ENCODE measurements at places on chromosomes 1 and 21. TPM values are rescaled to one million over a fixed set of nuclear protein-coding genes. Genes with fewer than 3 reads are reported as not detected.

DNA sequence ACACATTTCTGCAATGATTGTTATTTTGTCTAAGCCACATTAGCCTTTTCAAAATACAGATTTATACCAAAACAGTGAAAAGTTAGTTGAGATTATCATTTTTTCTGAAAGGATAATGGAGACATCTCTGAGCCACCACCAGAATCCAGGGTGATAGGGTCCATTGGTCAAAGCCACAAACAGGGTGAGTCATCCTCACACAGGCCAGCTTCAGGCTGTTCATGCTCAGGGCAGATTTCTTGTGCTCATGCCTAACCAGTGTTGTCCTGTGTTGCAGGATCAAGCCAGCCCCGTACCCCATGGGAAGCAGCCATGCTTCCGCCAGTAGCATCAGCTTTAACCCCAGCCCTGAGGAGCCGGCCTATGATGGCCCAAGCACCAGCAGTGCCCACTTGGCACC lies 13.4 kb downstream of the ELOA start:
- no peaks in the 10 kb centered on the region for H3K27me3 ChIP-seq
- DNase-seq = no peak
- H3K27ac ChIP-seq = no peak overlapping the region
- H3K4me3 ChIP-seq = no peak overlapping the region

GRCh38 chr1:220950576-220950975 lies 71.3 kb downstream of the HLX start:
- no peak for DNase-seq
- no peaks in the 10 kb centered on the region for H3K36me3 ChIP-seq
- no peaks in the 10 kb centered on the region for H3K4me1 ChIP-seq
- no peak overlapping the region for H3K27ac ChIP-seq
- no peaks in the 10 kb centered on the region for H3K27me3 ChIP-seq

GRCh38 chr1:86380257-86380861 lies 15.8 kb downstream of the ODF2L start:
- H3K27ac ChIP-seq = no peak overlapping the region
- H3K4me3 ChIP-seq = no peak overlapping the region
- H3K4me1 ChIP-seq = no peaks in the 10 kb centered on the region
- no peaks in the 10 kb centered on the region for H3K27me3 ChIP-seq
- DNase-seq = peak; percentile 48

DNA sequence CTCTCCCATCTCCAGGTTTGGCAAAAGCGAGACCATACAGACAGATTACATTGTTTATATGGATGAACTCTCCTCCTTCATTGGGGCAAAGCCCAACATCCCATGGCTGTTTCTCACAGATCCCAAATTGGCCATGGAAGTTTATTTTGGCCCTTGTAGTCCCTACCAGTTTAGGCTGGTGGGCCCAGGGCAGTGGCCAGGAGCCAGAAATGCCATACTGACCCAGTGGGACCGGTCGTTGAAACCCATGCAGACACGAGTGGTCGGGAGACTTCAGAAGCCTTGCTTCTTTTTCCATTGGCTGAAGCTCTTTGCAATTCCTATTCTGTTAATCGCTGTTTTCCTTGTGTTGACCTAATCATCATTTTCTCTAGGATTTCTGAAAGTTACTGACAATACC lies 26.4 kb downstream of the FMO3 start:
- no peak for DNase-seq
- H3K4me1 ChIP-seq = no peaks in the 10 kb centered on the region
- no peak overlapping the region for H3K4me3 ChIP-seq
- H3K36me3 ChIP-seq = no peaks in the 10 kb centered on the region

DNA sequence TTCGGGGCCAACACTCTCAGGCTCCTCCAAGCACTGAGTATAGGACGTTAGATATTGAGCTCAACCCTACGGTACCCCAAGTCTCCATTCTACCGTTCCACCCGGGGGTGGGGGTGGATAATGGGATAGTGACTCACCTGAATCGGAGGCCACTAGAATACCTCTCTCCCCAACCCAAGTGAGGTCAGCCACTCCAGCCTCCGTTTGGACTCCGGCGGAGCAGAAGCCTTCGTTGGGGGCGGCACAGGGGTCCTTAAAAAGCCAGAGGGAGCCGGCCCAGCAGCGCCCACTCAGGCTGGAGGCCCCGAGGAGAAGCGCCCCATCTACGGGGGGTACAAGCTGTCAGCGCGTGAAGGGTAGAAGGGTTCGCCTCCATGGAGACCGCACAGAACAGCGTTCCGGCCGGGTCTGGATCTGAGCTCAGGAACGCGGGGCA lies 556 bp downstream of the WDR77 start:
- no peaks in the 10 kb centered on the region for H3K27me3 ChIP-seq
- H3K4me1 ChIP-seq = peaks cover 52% of the 10 kb centered on the region
- peak overlapping the region; percentile 89 for H3K4me3 ChIP-seq
- no peak for DNase-seq

GRCh38 chr1:96025062-96025461 lies 696.5 kb upstream of the PTBP2 start:
- no peak for DNase-seq
- H3K4me1 ChIP-seq = no peaks in the 10 kb centered on the region
- no peak overlapping the region for H3K27ac ChIP-seq
- no peaks in the 10 kb centered on the region for H3K27me3 ChIP-seq

DNA sequence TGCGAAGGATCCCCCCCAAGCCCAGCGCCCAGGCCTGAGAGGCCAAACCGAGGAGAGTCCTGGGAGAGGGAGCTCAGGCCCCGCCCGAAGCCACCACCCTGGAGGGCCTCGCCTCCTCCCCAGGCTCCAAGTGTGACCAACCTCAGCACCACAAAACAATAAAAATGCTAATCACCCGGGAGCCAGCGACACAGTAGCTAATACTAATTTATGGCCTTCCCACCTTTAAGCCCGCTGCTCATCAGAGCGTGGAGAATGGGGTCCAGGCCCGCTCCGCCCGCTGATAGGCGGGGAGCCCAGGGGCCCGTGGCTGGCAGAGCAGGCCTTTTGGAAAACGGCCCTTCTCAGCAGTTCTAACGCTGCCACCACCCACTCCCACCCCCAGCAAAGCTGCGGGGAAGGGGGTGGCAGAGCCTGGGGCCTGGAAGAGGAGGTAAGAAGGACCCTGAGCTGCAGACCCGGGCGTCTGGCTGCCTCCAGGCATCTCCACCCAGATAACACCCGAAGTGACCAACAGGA lies 20.4 kb upstream of the TAS1R2 start:
- H3K27ac ChIP-seq = no peak overlapping the region
- DNase-seq = no peak
- H3K36me3 ChIP-seq = no peaks in the 10 kb centered on the region

DNA sequence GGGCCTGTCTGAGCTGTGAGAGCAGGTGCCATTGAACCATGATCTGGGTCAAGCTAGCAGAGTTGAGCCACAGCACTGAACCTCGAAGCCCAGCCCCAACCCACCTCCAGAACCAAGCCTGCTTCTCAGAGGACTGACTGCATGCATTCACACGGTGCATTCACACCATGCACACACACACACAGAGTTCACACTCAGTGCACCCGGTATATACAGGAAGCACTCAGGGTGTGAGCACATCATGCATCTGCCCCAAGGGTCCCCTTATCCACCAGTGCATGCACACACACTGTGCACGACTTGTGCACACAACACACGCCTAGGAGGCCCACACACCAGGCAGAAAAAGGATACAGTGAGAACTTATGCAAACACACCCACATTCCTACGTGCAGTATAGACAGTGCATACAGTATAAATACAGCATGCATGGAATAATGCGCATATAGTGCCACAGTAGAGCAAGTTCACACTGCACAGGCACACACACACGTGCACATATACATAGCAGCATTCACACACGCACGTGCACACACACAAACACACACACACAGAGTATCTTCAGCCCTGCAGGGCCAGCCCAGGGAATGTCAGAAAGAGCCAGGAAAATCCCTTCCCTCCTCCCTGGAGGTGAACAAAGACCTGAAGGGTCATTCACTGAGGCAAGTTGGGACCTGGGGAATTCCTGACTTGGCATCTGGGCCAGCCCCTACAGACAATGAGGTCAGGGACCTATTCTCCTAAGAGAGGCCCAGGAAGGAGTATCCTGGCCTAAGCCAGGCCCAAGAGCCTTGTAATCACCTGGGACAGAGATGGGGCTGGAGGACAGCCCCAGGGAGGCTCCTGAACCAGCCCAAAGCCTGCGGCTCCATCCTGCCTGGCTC lies 42.1 kb downstream of the CAMK2N1 start:
- no peak overlapping the region for H3K4me3 ChIP-seq
- no peaks in the 10 kb centered on the region for H3K27me3 ChIP-seq
- no peaks in the 10 kb centered on the region for H3K4me1 ChIP-seq
- DNase-seq = no peak
- no peaks in the 10 kb centered on the region for H3K36me3 ChIP-seq
- no peak overlapping the region for H3K27ac ChIP-seq

DNA sequence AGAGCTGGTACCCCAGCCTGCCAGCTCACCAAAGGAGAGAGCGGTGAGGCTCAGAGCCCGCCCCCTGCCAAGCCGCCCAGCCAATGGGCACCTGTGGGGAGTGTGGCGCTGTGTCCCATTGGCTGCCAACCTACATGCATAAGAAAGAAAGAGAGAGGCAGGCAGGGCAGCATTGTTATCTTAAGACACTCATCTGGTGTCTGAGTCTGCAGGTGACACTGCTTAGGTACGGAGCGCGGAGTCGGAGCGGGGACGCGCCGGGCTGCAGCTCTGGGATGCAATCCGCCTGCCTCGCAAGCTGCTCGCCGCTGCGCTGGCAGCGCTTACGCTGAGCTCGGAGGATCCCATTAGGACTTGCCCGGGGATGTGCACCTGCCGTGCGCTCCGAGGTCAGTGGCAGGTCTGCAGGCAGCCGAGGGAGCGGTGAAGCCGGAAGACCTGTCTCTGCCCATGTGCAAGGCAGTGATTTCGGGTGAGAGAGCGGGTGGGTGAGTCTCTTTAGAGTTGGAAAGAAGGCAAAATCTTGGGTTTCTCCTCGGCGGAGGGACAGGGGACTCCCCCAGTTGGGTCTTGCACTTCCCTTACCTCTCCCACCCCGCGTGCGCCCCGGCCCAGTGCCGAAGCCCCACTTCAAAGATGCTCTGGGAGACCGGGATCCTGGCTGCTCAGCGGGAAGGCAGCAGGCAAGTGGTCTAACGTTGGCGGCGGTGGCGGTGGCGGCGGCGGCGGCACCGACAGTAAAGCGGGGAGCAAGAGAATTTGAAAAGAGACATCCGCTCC lies at the start of gene BRINP2:
Gene BRINP2, plus strand, starts transcription at position 203 of the 780 bp plus-strand sequence. CDS start 58,919 bp downstream, outside the sequence.
- H3K4me1 ChIP-seq = no peaks in the 10 kb centered on the region
- no peak within 1 kb of the TSS for H3K4me3 ChIP-seq
- DNase-seq = no peak

GRCh38 chr1:159712080-159712479 lies 2.3 kb downstream of the CRP start:
- H3K27ac ChIP-seq = no peak overlapping the region
- H3K4me1 ChIP-seq = no peaks in the 10 kb centered on the region
- H3K4me3 ChIP-seq = no peak overlapping the region

DNA sequence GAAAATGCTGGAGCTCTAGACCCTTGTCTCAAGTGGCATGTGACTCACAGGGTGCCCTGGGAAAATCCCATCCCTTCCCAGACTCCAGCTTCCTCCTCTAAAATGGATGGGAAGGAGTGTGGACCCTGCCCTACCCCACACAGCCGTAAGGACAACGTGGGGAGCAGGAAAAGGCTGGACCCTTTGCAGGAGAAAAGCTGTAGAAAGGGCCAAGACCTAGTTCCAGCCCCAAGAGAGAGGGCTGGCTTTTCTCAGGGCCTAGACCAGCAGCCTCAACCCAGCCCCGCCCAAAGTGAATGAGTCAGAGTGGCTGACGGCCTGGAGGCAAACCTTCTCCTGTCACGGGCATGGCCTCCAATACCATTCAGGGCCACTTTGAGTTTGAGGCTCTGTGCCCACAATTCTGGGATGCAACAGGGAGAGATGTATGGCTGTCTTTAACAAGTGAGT lies 1.1 kb downstream of the LAMB3 start:
- no peak overlapping the region for H3K4me3 ChIP-seq
- no peak overlapping the region for H3K27ac ChIP-seq
- no peaks in the 10 kb centered on the region for H3K4me1 ChIP-seq
- no peaks in the 10 kb centered on the region for H3K36me3 ChIP-seq

DNA sequence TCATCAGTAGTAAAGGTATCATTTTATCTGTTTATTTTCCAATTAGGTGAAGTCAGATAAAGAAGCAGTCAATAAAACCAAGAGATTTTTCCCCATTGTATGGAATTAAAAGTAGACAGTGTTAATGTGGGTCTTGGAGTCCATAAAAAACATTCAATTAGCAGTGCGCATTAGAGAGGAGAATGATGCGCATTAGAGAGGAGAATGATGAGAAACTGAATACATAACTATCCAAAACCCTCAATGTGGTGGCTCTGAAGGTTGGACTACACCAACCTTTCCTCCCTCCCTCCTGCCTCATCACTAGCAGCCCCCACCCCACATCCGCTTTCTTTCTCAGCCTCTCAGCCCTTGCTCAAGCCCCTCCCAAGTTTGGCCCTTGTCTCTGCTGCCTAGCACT lies 99.5 kb downstream of the DAB1 start:
- H3K36me3 ChIP-seq = no peaks in the 10 kb centered on the region
- H3K4me1 ChIP-seq = no peaks in the 10 kb centered on the region
- no peak for DNase-seq

- no peak for DNase-seq
- no peak overlapping the region for H3K27ac ChIP-seq
- no peaks in the 10 kb centered on the region for H3K36me3 ChIP-seq
- no peak overlapping the region for H3K4me3 ChIP-seq
- no peaks in the 10 kb centered on the region for H3K27me3 ChIP-seq
- H3K4me1 ChIP-seq = no peaks in the 10 kb centered on the region
Measured at GRCh38 chr21:38623552-38623951, 125.3 kb upstream of the ERG start.

DNA sequence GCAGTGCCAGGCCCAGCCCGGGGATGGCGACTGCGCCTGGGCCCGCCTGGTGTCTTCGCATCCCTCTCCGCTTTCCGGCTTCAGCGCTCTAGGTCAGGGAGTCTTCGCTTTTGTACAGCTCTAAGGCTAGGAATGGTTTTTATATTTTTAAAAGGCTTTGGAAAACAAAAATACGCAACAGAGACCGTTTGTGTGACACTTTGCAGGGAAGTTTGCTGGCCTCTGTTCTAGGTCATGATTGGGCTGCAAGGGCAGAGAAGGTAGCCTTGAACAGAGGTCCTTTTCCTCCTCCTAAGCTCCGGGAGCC lies 719 bp downstream of the SOD1 start:
- peak overlapping the region; percentile 88 for H3K27ac ChIP-seq
- H3K27me3 ChIP-seq = no peaks in the 10 kb centered on the region
- peaks cover 20% of the 10 kb centered on the region for H3K4me1 ChIP-seq
- no peak for DNase-seq
- H3K36me3 ChIP-seq = no peaks in the 10 kb centered on the region

- H3K36me3 ChIP-seq = no peaks in the 10 kb centered on the region
- DNase-seq = peak; percentile 44
- H3K4me1 ChIP-seq = peaks cover 34% of the 10 kb centered on the region
- peak overlapping the region; percentile 73 for H3K27ac ChIP-seq
Measured at GRCh38 chr1:226882187-226882586, 11.8 kb downstream of the PSEN2 start.

Gene FCRL1
- 0.84 TPM for total RNA-seq

Gene SLC19A2
- 3.7 TPM for total RNA-seq

Gene BOLA1
- 18.2 TPM for total RNA-seq

Gene BATF3
- total RNA-seq = 1.2 TPM
